Cerebellar nuclear complex (tissue), 1 donor: ENCODE measurements at places on chromosomes 3 and 15.

DNA sequence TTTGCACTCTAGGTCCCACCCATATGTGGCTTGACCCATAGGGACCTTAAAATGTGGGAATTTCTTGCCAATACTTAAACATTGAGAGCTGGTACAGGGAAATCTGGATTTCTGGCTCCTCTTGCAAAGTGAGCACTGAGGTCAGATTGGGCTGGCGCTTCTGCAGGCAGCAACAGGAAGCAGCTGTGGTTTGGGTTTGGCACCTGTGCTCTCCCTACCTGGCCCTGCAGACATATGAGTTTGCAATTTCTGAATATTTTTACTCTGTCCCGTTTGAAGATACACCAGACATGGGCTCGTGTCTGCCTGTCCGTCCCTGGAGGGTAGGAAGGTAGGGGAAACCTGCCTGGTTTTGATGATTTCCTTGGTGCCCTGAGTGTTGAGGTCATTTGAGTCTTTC lies 74.8 kb upstream of the SEC13 start:
- no peak for DNase-seq

- no peak for DNase-seq
Observed at GRCh38 chr3:106086636-106087035, 217.8 kb upstream of the CBLB start.

DNA sequence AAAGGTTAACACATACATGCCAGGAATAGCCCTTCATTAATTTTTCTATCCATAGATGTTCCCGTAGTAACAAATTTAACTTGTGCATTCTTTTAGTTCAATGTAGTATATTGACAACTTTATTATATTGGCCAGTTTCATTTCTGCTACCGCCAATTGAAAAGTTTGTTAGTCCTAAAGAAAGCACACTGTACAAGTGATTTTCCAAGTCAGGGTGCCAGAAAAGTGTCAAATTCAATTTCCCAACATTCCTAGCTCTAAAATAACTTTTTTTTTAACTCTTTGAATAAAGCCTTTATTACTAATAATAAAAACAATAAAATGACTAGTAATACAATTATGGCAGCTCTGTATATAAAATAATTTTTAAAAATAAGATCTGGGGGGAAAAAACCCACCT lies 68.9 kb downstream of the IMPG2 start:
- DNase-seq, result no peak

DNA sequence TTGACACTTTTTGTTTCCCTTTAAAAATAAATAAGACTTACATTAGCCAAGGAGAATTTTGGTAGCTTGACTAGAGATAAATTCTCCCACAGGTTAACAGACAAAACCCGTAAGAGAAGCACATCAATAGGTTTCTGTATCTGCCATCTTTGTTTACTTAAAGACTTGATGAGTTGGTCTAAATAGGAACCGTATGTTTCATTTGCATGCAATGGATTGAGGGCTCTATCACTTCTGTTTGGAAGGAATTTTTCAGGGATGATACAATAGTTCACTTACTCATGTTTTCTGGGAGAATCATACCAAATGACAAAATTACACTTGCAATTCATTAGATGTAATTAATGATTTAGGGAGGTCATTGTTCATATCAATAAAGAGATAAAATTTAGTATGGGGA lies 631.5 kb upstream of the NR2F2 start:
- DNase-seq, result no peak

GRCh38 chr3:98710067-98710659 lies 53.0 kb upstream of the ST3GAL6 start:
- no peak for DNase-seq

DNA sequence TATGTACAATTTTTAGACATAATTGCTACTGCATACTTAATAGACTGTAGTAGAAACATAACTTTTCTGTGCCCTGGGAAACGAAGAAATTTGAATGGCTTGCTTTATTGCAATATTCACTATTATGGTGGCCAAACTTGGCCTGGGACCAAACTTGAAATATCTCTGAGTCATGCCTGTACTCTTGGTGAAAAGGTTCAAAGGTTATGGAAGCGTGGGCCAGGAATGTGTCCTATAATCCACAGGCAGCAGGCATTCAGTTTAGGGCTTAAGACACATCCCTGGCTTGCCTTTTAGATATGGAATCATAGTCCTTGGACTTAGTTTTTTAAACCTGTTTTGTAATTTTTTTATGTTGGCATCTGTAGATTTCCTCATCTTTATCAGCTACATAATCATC lies 124.3 kb downstream of the LRIG1 start:
- no peak for DNase-seq

- no peak for DNase-seq
Observed at GRCh38 chr15:77577366-77577950, 55.3 kb downstream of the LINGO1 start.

GRCh38 chr3:67624687-67625086 lies 29.7 kb downstream of the SUCLG2 start:
- DNase-seq, result no peak
